ENCODE measurements at places on chromosomes 7 and 10.

DNA sequence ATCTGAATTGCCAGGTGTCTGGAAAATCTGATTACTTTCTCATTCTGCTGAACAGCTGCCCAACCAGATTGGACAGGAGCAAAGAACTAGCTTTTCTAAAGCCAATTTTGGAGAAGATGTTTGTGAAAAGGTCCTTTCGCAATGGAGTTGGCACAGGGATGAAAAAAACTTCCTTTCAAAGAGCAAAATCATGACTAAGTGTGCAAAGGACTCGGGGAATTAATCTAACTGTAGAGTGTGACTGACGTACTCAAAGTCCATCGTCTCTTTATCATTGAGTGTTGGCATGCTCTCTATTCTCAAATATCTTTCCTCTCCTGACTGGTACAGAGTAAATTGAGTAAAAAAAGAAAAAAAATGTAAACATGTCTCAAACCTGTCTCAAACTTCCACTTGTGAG lies 3.3 kb downstream of the NPS start:
- no peak for DNase-seq

GRCh38 chr7:118152149-118152548 lies 31.8 kb upstream of the LSM8 start:
- DNase-seq: no peak

- no peak for DNase-seq
Measured at GRCh38 chr10:72649291-72649690, 23.4 kb upstream of the MICU1 start.

- no peak for DNase-seq
Measured at GRCh38 chr10:4902571-4903011, 60.6 kb upstream of the AKR1C1 start.

DNA sequence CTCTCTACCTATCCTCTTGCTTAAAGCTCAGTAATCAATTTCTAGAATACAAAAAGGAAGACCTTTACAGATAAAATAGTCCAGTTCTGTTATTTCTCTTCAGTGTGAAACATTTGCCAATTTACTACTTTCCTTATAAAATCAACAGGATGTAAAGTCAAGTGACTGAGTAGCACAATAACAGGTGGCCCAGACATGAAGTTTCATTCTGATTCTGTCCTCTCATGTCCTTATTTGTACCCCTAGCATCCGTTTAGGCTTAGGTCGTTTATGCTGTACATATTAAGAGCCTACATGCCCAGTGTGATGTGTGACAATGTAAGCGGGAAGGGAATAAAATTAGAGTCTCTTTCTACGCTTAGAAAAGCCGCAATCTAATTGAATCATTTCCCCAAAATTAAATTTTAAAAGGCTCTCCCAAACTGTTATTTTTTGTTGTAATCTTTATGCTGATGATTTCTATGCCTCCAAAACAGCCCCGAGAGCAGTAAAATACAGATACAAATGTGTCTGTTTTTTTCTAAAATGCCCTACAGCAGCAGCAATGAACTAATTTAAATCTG lies 29.1 kb downstream of the EPC1 start:
- no peak for DNase-seq

DNA sequence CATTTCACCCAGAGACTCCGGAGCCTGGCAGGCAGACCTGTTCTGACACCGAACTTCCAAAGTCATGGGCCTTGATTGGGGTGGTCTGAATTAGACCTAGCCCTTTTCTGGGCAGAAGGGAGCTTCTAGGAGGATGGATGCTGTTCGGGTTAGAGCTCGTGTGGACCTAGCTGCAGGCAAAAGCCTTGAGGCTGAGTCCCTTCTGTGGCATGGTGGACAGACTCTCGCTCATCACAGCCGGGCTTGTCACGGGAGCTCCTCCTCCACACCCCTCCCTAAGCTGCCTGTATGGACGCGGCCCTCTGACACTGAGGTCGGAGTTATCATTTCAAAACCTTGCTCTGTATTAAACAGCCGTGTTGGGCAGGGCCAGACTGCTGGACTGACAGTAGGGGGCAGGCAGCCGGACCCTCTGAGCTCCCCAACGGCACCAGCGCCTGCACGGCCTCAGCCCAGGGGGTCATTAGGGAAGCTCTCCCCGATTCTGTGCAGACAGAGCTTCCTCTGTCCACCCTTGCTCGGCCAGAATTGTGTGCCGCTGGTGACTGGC lies 2.2 kb downstream of the IRF5 start:
- no peak for DNase-seq

DNA sequence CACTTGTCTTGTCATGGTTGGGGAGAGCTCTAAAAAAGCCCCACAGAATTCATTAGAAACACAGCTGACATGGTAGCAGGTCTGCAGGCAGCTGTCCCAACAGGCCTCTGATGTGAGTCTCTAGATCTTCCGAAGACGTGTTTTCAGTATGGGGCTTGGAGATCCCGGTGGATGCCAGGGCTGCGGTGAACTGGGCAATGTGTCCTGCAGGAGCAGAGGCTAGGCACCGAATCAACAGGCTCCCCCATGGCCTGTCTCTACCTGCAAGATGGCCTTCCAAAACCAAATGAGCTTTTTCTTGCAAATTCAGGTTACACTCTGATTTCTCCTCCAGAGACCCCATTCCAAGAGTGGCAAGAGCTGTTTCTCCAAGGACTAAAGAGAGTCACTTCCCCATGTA lies 2.9 kb downstream of the CPXM2 start:
- no peak for DNase-seq

GRCh38 chr7:105975770-105976417 lies 12.8 kb downstream of the CDHR3 start:
- DNase-seq: no peak
